Stimulated activated CD8-positive, alpha-beta memory T cell treated with anti-CD3 and anti-CD28 coated beads, Interleukin-15, amount 100 ng/mL, for 24 hours (primary cell): ENCODE measurements at places on chromosomes 7 and 10.

DNA sequence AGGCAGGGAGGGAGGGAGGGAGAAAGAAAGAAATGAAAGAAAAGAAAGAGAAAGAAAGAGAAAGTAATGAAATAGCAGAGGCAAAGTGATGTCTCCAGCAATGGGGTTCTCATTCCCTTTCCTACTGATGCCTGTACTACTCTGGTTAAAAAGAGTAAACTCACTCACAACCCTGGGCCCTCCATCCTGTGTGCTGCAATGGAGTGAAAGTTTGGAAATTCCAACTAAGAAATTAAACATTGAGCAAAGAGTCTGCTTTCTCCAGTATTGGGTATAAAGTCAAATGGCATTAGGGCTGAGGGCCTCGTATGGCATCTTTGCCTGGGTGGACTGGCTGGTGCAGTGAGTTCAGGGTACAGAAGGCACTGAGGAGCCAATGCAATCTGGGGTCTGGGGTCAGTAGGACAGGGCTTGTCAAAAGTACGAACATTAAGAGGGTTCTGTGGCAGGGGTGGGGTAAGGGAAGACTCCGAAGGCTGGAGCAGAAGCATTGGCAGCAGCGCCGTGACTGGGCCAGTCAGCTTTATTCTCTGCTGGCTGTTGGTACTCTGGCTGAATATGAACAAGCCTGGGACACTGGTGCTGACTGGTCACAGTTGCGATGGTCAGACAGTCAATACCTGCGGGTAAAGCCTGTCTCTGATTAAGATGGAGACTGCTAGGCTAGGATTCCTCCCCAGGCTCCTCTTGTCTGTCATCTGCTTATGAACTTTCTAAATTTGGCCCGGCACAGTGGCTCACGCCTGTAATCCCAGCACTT lies 24.1 kb upstream of the TNS3 start:
- DNase-seq = no peak

DNA sequence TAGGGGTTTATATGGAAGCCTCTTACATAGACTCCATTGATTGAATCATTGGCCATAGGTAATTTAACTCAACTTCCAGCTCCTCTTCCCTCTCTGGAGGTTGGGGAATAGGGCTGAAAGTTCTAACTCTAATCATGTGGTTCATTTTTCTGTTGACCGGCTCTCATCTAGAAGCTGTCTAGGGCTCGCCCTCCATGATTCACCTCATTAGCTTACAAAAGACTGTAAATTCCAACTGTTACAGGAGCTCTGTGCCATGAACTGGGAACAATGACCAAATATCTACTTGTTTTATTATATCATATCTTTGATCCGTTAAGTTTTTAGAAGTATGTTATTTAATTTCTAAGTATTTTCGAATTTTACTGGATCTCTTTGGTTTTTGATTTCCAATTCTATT lies 263.0 kb downstream of the TCF7L2 start:
- DNase-seq = no peak

DNA sequence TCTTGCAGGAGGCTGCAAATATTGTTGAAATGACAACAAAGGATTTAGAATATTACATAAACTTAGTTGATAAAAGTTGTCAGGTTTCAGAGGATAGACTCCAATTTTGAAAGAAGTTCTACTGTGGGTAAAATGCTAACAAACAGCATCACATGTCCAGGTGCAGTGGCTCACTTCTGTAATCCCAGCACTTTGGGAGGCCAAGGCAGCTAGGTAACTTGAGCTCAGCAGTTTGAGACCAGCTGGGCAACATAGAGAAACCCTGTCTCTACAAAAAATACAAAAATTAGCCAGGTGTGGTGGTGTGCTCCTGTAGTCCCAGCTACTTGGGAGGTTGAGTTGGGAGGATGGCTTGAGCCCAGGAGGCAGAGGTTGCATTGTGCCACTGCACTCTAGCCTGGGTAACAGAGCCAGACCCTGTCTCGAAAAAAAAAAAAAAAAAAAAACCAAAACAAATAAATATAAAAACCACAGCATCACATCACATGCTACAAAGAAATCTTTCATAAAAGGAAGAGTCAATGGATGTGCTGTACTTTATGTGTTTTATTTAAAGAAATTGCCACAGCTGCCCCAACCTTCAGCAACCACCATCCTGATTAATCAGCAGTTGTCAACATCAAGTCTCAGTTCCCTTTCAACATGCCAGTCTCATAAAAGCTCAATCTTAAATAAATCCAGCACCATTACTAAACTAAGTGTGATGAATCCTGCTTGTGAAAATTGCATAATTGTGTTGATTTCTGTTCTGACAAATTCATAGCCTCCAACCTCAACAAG lies 83.2 kb upstream of the MBL2 start:
- DNase-seq = no peak

GRCh38 chr7:154759989-154760388 lies 242.9 kb downstream of the PAXIP1 start:
- no peak for DNase-seq

DNA sequence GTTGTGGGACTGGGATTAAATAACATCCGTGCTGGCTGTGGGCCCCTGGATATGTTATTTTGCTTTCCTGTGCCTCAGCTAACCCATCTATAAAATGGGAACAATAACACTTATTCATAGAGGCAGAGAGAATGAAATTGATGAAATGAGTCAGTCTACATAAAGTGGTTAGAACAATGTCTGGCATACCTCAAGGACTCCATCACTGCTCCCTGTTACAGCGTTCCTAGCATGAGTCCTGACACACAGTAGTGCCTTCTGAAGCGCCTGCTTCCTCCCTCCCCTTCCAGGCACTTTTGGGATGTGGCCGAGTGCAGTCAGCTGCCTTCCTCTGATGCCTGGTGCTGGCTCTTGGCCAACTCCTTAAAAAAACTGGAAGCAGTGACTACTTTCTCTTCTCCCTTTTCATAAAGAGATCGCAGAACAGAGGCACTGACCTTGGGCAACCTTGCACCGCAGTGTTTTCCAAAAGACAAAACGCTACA lies 108.4 kb upstream of the ZMIZ1 start:
- no peak for DNase-seq
